Sigmoid colon (tissue), 7 donors: ENCODE measurements at places on chromosomes 7 and 10. TPM values are rescaled to one million over a fixed set of nuclear protein-coding genes. Genes with fewer than 3 reads are reported as not detected.

GRCh38 chr7:13021566-13022300, 334.3 kb downstream of the ARL4A start:
- no peak for DNase-seq

DNA sequence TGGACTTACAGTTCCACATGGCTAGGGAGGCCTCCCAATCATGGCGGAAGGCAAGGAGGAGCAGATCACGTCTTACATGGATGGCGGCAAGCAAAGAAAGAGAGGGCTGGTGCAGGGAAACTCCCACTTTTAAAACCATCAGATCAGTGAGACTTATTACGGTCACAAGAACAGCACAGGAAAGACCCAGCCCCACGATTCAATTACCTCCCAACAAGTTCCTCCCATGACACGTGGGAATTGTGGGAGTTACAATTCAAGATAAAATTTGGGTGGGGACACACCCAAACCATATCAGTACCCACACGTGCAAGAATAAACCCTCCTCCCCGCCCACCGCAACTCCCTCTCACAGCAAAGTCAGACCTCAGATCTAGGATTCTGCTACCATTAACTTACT, 4.5 kb upstream of the AIFM2 start:
- DNase-seq: no peak

DNA sequence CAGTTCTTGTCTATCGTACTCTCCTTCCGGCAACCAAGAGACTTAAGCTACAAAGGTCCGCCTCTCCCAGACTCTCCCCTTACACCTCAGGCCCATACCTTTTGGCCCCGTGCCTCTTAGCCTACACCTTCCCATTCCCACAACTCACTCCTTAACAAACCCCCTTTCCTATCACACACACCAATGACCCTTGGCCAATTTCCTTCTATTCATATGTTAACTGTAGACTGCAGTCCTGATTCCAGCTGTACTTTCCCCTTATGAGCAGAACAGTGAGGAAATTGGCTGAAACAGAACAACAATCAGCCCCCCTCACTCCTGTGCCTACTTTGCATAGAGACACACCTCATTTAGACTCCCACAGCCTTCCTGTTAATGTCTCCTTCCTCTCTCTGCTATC, 1.4 kb upstream of the TMEM139 start:
- DNase-seq: no peak

- DNase-seq: no peak
Measured at GRCh38 chr7:27344471-27344870, 101.9 kb downstream of the EVX1 start.

GRCh38 chr7:27412164-27412563, 169.6 kb downstream of the EVX1 start:
- no peak for DNase-seq

- no peak for DNase-seq
Measured at GRCh38 chr7:105439174-105439893, 50.6 kb upstream of the SRPK2 start.

DNA sequence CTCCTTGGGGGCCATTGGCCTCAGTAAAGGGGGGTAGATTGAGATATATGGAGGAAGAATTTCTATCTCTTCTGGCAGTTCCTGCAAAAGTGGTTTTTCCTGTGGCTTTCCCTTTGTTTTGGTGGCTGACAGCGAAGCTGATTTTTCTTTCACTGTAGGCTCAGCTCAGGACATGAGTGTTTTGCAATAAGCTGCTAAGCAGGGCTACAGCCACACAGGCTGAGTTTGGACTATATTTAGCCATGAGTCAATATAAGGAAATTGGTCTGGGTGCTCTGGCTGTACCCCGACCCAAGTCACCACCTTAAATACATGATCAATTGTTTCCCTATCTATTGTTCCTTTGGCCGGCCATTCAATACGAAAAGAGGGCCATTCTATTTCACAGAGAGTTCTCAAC, 212.7 kb upstream of the KCND2 start:
- no peak for DNase-seq

DNA sequence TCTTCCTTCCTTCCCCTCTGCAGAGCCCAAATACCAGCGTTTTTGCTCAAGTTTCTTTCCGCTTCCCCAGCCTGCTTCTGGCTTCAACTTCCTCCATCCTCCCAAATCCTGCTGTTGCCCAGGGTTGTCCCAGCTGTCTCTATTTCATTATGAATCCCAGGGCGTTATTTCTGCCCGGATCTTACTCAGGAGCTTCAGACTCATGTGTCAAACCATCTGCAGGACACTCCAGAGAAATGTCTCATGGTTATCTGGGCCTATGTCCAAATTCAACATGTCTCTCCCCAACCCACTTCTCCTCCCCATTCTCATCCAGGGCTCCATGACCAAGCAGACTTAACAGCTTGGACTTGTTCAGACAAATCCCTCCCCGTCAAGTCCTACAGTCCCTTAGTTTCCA, 15.6 kb downstream of the ARHGAP22 start:
- DNase-seq: no peak

GRCh38 chr7:73919694-73920375, 58.9 kb downstream of the TMEM270 start:
- DNase-seq: peak; percentile 49

- DNase-seq: no peak
Measured at GRCh38 chr7:128010391-128011127, 20.7 kb downstream of the LRRC4 start.

DNA sequence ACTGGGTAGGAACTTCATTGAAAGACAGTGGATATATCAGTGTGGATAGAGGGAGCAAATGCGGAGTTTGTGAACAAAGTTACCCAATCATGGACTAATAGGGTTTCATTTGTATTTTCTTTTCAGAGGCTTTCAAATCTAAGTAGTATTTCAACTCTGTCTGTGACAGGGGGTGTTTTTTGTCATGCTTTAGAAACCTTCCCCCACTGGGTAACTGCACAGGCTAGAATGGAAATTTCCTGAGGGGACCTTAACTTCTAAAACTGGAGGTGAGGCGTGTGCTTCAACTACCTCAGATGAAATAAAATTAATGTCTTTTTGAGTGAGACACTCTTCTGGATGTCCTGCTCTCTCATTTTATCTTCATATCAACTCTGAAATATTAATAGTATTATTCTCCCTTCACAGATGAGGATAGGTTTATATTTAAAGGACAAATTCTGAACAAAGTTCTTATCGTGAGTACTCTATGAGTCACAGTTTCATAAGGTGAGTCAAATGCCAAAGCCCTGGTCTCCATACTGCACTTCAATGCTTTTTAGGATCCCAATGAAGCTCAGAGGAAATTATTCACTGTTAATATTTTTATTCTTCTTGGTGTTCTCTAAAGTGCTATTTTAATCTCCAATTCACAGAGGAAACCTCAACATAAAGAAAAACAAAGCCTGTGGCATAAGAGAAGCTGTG, 770.6 kb downstream of the CCSER2 start:
- no peak for DNase-seq

- DNase-seq: no peak
Measured at GRCh38 chr7:142301299-142301698, 43.4 kb upstream of the PRSS58 start.

The TLX1 gene
- not detected for total RNA-seq

The SPDYE5 gene
- total RNA-seq: not detected

The GSTO2 gene
- total RNA-seq: 0.68 TPM

The CABCOCO1 gene
- total RNA-seq: 0.68 TPM
